ENCODE measurements at places on chromosomes 2 and 18. TPM values are rescaled to one million over a fixed set of nuclear protein-coding genes. Genes with fewer than 3 reads are reported as not detected.

The PRSS56 gene
- total RNA-seq = not detected

The LTBP1 gene
- 15.2 TPM for total RNA-seq

The UGT1A8 gene
- total RNA-seq = not detected

The DSEL gene
- total RNA-seq = 0.44 TPM

The SIX3 gene
- 0.57 TPM for total RNA-seq

The ASXL3 gene
- total RNA-seq = not detected

The LIMS4 gene
- 0.88 TPM for total RNA-seq

The BOLL gene
- not detected for total RNA-seq

The DSG4 gene
- total RNA-seq = not detected

The TUBA4A gene
- total RNA-seq = 378 TPM

The L3MBTL4 gene
- total RNA-seq = not detected
